Foreskin melanocyte (primary cell): ENCODE measurements at places on chromosomes 3 and 15.

- peak; percentile 74 for DNase-seq
Observed at GRCh38 chr3:43932921-43933320, 242.2 kb downstream of the ABHD5 start.

DNA sequence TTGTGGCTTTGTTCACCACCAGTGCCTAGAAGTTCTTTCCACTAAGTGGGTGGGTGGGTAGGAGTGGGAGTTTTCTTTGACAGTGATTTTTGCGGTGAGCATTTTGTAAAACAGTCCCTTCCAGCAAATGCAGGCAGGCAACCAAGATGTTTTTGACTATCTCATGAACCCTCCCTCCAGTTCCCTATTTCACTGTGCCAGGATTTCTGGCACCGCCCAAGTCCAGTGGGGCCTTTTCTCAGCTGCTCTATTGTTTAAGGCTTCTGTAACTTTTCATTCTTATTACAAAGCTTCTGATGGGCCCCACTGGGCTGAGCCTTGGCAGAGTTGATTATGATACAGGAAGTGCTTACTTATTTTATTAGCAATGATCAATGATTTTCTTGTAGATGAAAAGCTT is 236.0 kb downstream of the EDEM1 start:
- no peak for DNase-seq

GRCh38 chr3:109346770-109347295 is 9.5 kb upstream of the DPPA4 start:
- peak; percentile 35 for DNase-seq

GRCh38 chr3:109963831-109964230 is 626.5 kb upstream of the DPPA4 start:
- no peak for DNase-seq

GRCh38 chr15:93268066-93268465 is 179.1 kb upstream of the RGMA start:
- no peak for DNase-seq

DNA sequence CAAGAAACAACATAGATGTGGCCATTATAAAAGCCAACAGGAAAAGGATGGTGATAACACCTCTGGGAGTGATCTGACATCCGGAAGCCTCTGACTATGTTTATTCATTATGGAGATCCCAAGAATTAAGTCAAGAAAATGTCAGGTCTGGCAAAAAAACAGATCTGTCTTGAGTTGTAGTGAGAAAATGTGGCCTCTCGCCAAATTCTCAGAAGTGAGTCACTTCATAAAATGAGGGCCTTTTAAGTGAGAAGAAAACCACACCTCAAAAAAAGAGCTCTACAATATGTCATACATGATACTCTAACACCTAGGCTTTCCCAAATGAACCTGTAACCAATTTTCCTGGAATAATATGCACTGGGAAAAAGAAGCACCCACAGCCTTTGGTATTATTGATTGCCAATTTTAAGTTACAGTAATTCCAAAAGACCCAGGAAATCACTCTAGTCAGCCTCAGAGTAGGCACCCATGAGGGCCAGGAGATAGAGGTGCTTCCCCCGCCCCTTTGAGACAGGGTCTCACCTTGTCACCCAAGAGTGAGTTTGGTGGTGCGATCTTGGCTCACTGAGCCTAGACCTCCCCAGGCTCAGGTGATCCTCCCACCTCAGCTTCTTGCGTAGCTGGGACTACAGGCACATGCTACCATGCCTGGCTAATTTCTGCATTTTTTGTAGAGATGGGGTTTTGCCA is 38.0 kb downstream of the CCR3 start:
- peak; percentile 2 for DNase-seq

DNA sequence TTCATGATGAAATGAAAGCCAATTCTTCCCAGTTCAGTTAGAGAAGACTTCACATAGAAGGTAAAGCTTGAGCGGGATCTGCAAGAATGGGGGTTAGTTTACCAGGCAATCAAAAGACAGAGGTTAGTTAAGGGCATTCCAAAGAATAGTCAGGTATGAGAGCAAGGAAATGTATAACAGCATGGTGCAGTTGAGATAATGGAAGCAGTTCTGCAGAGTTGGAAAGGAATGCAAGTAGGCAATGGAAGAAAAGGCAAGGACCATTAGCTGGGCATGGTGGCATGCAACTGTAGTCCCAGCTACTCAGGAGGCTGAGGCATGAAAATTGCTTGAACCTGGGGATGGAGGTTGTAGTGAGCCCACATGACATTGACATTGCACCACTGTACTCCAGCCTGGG is 55.0 kb downstream of the LSAMP start:
- no peak for DNase-seq

- no peak for DNase-seq
Observed at GRCh38 chr15:46670258-46670657, 1035.4 kb downstream of the SQOR start.

GRCh38 chr3:189685291-189685690 is 54.1 kb downstream of the TP63 start:
- DNase-seq: no peak

DNA sequence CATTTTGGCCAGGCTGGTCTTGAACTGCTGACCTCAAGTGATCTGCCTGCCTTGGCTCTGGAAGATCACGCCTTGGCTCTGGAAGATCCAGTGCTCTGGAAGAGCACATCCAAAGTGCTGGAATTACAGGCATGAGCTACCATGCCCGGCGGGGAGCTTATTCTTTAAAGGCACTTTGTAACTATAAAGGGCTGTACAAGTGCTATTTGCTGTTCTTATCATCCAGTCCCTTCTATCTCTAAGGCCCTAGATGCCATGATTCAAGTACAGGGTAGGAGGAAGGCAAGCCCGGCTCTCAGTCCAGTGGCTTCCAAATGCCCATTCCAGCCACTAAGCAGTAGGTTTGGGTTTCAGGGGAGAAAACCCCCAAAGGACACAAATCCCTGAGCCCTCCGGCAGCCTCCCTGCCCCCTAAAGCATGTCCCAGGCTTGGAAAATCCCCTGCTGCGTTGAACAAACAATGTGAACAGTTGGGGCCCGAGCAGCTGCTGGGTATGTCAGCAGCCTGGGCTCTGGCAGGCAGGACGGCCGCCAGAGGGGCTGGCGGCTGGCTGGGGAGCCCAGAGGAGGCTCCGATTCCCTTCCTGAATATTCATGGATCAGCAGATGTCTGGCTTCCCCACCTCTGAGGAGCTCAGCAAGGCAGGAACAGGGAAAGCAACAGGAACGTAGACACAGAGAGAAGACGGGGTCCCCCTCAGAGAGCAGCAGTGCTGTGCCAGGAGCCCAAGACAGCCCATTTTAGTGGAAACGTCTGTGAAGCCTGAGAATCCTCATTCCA is 7.7 kb downstream of the IGDCC4 start:
- DNase-seq: no peak

GRCh38 chr3:159632128-159632527 is 356.5 kb upstream of the IL12A start:
- no peak for DNase-seq
